Substantia nigra (tissue), 51 donors: ENCODE measurements at places on chromosomes 7 and 10.

DNA sequence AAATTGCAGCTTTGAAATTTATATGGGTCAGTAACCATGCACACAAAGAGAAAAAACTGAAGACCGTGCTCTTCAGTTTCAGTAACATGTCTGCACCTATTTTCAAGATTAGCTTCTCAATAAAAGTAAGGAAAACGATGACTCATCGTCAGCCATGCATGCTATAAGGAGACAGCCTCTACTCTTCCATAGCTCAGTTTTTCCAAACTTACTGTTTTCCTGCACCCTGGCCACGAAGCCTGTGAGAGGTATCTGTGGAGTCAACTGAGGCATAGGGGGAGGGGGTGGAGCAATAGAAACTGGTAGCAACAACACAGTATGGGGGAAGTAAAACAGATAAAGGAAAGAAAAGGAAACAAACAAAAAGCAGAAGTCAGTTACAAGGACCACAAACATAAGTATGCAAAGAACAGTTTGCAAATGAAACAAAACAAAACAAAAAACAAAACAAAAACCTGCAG, 58.0 kb downstream of the PDSS1 start:
- DNase-seq = no peak

GRCh38 chr10:14500172-14500765, 169.5 kb upstream of the FRMD4A start:
- DNase-seq = no peak

DNA sequence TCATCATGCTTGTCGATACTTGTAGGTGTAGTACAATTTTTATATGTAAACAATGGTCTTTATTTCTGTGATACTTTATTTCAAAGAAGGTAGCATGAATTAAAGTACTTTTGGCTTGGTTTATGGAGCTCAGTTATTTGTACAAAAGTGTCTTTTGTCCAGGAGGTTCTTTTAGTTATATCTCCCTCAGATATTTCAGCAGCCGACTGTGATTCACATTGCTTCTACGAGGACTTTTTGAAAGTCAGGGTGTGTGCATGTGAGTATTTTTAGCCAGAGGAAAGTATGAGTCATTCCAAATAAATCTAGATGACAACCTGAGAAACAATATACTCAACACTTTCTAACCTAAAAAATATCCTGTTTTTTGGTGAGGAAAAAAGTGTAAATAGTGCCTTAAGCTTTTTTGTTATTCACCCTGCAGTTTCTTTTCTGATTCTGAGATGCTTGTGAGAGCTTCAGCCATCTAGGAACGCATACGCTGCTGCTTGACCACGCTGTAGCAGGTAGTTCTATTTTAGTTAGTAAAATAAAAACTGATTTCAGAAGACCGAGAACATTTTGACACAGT, 595 bp upstream of the SUN1 start:
- no peak for DNase-seq

DNA sequence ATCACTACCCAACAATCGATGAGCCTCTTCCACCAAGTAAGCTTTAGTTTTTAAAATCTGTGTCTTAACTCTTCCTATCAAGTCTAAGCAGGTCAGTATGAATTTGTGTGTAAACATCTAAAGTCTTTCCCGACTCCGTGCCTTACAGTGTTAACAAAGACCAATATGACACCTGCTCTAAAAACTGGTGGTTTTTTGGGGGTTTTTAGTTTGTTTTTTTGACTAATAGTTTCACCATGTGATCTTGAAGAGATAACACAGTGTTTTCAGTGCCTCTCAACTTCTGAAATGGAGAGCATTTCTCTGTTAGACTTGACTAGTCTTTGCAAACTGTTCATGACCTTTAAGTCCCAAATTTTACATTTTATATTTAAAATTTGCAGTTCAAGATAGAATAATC, 132.0 kb upstream of the STK17A start:
- no peak for DNase-seq

GRCh38 chr7:45689011-45689796, 115.0 kb downstream of the ADCY1 start:
- DNase-seq = no peak

DNA sequence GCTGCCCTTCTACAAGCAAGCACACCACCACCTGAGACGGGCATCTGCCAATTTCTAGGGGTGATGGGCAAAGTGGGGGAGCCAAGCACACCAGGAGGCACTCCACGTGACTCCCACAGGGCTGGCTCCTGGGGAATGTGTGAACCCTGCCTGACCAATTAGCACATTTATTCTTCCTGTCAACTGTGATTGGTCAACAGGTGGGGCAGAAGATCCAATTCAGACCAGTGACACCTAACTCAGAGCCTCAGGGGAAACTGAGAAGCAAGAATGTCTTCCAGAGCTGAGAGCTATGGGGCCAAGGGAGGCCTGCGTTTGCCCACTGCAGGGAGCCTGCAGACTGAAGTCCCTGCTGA, 15.4 kb downstream of the TMEM273 start:
- DNase-seq = no peak

GRCh38 chr7:27523321-27523720, 139.4 kb downstream of the HIBADH start:
- no peak for DNase-seq

- DNase-seq = no peak
Measured at GRCh38 chr10:76497666-76498065, 1066.2 kb downstream of the LRMDA start.

DNA sequence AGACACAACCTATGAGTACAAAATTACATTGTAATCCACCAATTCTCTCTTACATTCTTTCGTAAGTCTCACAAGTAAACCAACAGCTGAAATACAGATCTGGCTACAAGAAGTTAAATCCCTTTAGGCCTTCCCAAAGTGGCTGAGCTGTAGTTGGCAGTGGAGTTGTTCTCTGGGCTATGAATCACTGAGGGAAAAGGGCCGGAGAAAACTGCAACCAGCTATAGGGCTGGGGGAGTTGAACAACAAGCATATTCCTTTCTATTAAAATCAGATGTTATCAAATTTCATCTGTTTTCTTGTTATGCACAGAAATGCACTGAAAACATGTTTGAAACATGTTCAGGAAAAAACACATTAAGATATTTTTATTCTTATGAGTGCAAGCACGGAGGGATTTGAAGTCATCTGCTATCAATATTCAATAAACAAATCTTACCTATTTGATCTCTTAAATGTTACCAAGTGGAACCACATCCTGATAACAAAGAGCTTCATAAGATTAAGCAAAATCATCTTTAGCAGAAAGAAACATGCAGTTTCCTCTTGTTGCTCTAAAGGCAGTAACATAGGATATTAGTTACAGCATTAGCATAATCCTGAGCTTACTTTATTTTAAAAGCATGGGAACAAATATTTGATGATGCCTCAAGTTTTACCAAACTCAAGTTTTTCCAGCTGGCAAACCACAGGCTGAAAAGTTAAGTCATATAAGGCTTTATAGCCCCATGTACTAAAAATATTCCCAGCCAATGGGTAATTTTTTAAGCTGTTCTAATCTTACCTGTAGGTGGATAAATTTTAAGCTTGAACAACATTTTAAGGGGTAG, 212.7 kb downstream of the TAX1BP1 start:
- no peak for DNase-seq

DNA sequence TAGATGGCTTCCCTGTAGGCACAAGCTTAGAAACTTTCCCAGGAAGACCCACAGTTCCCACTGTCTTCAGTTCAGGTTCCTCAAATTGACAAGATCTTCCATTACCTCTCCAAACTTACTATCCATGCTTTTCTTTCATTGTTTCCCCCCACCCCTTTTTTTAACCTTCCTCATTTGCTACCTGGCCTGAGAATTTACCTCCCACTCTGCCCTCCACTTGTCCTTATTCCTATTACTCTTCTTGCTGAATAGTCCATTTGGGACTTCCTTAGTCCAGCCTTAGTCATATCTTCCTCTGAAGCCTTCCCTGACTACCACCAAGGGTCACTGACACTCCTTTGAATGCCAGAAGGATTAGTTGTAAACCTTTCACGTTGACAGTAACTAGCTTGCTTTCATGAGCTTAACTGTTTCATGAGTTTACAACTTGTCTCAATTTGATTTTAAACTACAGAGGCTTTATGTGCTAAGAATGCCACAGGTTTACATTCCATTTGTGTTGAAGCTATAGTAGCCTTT, 1.2 kb upstream of the CALU start:
- no peak for DNase-seq

- DNase-seq = no peak
Measured at GRCh38 chr7:32658034-32658433, 162.7 kb downstream of the AVL9 start.

DNA sequence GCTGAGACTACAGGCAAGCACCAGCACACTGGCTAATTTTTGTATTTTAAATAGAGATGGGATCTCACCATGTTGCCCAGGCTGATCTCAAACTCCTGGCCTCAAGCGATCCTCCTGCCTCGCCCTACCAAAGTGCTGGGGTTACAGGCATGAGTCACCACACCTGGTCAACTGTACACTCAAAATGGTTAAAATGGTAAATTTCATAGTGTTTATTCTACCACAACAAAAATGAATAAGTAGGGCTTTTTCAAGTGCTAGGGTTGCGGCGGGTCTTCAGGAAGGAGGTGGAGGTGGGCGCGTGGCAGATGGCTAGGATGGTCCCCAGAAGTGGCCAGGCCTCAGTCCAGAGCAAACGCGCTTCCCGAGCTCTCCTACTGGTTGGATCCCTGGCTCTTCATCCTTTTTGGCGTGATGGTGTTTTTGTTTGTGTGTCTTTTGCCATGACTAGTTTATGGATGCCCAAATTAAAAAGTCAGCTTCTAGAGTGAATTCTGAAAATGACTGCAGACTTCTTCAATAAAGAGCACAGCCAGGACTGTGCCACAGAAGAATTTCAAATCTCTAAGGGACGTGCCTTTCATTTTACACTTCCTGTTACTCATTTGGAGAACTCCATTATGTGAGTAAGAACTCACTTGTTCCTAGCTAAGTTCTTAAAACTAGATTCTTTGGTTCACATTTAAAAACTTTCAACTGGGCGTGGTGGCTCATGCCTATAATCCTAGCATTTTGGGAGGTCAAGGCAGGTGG, 73.9 kb downstream of the TMEM130 start:
- DNase-seq = no peak

DNA sequence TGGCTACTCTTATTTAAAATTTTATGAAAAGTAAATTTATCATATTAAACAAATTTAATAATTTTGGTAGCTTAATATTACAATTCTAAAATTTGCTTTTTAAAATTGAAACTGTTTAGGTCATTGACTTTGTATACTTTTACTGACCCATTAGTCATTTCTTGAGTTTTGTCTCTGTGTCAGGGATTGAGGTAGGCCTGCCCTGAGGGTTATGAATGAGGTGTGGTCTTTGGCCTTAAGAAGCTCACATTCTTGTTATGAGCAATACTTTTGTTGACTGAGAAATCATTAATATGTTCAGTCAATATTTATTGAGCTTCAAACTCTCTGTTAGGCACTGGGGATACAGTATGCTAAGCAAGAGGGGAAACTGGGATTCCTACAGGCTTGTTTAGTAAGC, 47.0 kb upstream of the RPA3 start:
- no peak for DNase-seq

GRCh38 chr7:14841869-14842268, 60.7 kb downstream of the DGKB start:
- DNase-seq = no peak

DNA sequence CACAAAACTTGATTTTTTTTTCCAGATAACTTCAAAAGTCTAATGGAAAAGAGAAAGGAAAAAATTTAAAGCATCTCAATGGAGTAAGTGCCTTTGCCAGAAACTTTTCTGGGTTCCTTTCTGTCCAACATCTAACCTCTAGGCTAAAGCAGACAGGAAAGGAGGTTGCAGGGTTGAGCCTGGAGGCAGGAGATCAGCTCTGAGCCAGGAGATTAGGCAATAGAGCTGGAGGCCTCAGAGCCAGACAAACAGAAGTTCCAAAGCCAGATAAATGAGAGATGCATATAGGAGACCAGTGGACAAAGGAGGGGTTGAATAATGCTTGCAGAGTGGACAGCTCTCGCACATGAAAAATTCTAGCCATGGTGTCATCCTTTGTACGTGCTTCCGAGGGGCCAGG, 42.9 kb downstream of the CHN2 start:
- no peak for DNase-seq

GRCh38 chr10:77807706-77808105, 118.8 kb downstream of the DLG5 start:
- DNase-seq = no peak

GRCh38 chr7:159179241-159179640, 34.6 kb upstream of the VIPR2 start:
- no peak for DNase-seq

DNA sequence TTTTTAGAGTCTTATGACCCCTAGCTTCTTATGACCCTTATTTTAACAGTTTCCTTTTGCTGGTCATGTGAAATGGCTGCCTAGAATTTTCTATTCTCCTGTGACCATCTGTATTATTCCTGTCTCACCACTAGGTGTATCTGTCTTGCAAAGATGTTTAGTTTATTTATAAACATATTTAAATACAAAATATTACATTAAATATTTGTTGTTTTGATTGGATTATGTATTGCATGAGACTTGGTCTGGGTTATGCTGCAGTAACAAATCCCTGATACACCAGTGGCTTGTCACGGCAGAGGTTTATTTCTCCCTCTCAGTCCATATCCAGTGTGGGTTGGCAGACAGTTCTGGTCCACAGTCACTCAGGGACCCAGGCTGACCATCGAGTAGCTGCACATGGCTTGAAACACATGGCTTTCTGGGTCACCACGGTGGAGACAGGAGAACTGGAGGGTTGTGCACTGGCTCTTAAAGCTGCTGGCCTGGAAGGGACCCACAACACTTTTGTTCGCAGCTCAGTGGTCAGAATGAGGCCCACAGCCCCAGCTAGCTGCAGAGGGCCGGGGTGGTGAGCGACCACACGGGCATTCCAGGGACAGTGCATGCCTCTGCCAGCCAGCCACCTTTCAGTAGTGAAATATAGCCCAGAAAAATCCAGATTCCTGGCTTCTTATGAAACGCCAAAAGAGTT, 7.4 kb downstream of the RASSF4 start:
- DNase-seq = no peak

- DNase-seq = no peak
Measured at GRCh38 chr7:132836746-132837145, 245.1 kb downstream of the CHCHD3 start.

GRCh38 chr7:141986923-141987322, 8.8 kb upstream of the MGAM start:
- DNase-seq = no peak

- no peak for DNase-seq
Measured at GRCh38 chr7:130914554-130915294, 180.7 kb upstream of the KLF14 start.

GRCh38 chr10:131553121-131553520, 241.6 kb upstream of the TCERG1L start:
- no peak for DNase-seq

DNA sequence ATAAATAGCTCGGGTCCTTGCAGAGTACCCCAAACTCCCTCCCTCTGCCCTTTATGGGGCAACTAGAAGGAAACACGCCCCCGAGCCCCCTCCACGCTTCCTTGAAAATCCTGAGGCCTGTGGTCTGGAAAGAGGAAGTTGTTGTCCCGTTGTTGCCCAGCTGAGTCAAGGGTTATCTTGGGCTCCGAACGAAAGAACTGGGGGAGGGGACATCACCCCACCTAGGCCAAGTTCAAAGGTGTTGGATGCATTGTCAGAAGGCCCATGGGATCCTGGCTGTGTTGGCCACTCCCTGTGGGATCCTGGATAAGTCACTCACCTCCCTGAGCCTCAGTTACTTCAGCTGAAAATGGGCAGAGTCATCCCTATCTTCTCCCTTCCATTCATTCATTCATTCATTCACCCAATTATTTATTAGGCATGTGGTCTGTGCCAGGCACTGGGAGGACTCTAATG, at the start of gene CCL24:
Gene CCL24, minus strand, starts transcription at position 26 of the 456 bp plus-strand sequence. CDS start 91 bp downstream, outside the sequence.
- DNase-seq = no peak
